KBM-7 (cell line): ENCODE measurements at places on chromosomes 6 and 20.
A peak's percentile ranks its signal among the peaks of the same experiment; 100 is the strongest.

- no peak for DNase-seq
Measured at GRCh38 chr20:42192321-42192720, 574.1 kb upstream of the CHD6 start.

DNA sequence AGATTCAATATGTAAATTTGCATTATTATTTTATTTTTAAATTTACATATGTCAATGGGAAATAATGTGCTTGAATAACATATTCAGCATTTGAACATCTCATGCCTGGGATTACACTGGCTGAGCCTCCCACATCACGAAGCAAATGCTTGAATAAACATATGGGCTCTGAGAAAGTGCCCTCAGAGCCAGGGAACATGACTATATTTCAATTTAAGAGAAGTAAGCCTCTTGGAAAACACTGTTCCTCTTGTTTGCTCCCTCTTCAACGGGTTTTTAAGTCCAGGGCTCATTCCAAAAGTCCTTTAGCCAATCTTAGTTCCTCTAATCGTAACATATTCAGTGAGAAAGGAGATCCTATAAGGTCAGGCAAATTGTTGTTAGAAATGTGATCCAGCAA lies 122.0 kb downstream of the GMPR start:
- no peak for DNase-seq

- no peak for DNase-seq
Measured at GRCh38 chr20:40785346-40785745, 96.3 kb upstream of the MAFB start.

- no peak for DNase-seq
Measured at GRCh38 chr6:9537381-9537780, 877.5 kb downstream of the TFAP2A start.

DNA sequence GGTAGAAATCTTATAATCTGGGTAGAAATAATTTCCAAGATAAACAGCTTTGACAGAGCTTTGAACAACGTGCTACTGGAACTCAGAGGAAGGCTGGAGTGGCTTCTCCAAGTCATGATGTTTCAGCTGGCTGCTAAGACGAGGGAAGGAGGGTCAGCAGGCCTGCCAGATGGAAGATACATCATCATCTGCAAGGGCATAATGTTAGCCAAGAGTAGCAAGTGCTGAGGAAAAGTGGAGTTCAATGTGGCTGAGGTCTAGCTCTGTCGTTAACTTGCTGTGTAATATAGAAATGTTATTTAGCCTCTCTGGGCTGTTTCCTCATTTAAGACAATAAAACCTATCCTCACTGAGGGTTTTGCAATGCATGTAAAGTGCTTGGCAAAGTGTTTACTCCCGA lies 35.1 kb downstream of the RGS17 start:
- DNase-seq, result no peak

- no peak for DNase-seq
Measured at GRCh38 chr20:59777814-59778575, 155.4 kb downstream of the SYCP2 start.

DNA sequence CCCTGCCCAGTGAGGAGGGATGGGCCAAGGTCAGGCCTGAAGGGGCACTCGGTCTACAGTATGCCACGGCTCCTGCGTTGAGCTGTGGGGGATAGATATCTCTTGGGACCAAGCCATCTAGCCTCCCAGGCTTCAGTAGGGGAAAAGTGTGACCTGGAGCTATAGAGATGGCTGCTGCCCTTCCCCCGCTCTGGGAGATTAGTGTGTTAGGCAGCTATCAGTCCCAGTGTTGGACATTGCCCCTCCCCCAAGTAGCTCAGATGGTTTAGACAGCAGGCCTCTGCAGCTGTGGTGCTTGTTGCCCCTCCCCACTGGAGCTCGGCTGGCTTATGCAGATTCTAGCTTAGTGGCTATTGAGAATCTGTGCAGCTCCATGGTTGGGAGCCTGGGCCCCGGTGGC lies 56.8 kb downstream of the KHDRBS2 start:
- DNase-seq, result no peak

DNA sequence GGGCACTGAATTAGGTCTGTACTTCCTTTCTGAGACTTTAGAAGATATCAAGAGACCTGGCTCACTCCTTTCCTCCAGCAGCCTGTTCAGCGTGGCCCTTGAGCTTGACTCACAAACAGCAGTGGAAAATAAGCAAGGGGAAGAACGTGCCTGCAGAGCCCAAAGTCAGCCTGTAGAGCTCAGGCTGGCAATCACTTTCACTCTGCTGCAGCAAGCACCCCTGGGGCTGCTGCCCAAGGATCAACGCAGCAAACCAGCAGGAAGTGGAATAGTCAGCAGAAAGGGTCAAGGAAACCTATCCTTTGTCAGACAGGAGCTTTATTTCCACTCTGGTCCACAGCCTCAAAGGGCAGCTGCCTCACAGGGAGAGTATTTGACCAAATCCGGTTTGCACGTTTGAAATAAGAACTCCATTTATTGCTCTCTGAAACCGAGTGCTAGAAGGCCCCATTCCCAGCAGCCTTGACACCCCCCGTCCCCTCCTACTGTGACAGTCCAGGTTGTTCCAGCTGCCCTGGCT lies 77.4 kb downstream of the PRDM1 start:
- peak; percentile 59 for DNase-seq

- peak; percentile 14 for DNase-seq
Measured at GRCh38 chr20:33076662-33077372, 2.6 kb upstream of the BPIFB4 start.

- DNase-seq, result no peak
Measured at GRCh38 chr20:24331939-24332338, 137.5 kb upstream of the SYNDIG1 start.

GRCh38 chr6:108738684-108739416 lies 109.4 kb upstream of the ARMC2 start:
- DNase-seq, result no peak

DNA sequence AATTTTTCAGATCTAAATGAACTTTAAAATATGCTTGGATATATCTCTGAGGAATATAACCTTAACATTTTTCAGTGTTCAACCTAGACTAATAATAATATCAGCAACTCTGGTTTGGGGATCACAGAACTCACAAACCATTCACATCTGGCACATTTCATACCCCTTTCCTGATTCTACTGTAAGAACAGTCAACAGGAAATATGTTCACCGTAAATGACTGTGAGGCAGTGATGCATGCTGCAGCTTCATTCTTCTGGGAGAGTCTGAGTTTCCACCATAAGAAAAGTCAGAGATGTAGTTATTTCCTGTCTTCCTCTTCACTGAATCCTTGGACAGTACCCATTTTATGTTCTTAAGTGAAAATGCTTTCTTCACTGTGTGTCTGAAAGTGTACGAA lies 134.2 kb upstream of the IFNGR1 start:
- peak; percentile 50 for DNase-seq

GRCh38 chr6:143700684-143701348 lies 23.1 kb downstream of the PHACTR2 start:
- DNase-seq, result no peak

GRCh38 chr20:62554214-62554897 lies 78.6 kb upstream of the GATA5 start:
- no peak for DNase-seq

GRCh38 chr20:49392745-49393144 lies 89.7 kb downstream of the KCNB1 start:
- no peak for DNase-seq

- DNase-seq, result no peak
Measured at GRCh38 chr20:961768-962167, 40.3 kb downstream of the RSPO4 start.

GRCh38 chr20:57616143-57616951 lies 3.9 kb downstream of the ZBP1 start:
- DNase-seq, result no peak

DNA sequence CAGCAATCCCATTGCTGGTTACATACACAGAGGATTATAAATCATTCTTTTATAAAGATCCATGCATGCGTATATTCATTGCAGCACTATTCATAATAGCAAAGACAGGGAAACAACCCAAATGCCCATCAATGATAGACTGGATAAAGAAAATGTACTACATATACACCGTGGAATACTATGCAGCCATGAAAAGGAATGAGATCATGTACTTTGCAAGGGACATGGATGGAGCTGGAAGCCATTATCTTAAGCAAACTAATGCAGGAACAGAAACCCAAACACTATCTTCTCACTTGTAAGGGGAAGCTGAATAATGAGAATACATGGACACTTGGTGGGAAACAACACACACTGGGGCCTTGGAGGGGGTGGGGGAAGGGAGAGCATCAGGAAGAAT lies 529.7 kb downstream of the TBC1D32 start:
- DNase-seq, result no peak

DNA sequence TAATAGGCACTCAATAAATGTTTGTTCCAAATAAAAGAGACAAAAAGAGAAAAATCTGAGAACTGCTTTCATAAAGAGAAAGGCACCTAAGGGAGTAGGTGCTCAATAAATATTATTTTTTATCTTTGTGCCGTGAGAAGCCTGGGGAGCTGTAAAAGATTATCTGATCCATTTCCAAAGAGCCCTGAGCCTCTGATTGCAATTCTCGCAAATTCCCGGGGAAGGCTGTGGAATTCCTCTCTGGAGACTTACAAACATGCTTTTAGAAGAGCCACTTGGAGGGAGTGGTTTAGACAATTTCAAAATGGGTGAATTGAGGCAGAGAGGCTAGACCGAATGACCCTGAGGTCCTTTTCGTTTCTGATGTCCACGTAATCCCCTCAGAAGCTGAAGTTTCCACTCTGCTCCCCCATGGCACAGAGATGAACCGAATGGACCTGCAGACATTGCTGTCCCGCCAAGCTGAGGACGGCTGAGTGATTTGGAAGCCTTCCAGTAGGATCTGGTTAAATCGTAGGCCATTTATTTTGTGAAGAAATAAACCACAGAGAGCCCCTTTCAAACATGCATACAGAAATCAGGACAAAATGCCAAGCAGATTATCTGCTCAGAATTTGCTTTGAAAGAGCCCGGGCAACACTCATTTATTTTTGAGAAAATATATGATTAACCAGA lies 77.8 kb downstream of the PKHD1 start:
- no peak for DNase-seq

DNA sequence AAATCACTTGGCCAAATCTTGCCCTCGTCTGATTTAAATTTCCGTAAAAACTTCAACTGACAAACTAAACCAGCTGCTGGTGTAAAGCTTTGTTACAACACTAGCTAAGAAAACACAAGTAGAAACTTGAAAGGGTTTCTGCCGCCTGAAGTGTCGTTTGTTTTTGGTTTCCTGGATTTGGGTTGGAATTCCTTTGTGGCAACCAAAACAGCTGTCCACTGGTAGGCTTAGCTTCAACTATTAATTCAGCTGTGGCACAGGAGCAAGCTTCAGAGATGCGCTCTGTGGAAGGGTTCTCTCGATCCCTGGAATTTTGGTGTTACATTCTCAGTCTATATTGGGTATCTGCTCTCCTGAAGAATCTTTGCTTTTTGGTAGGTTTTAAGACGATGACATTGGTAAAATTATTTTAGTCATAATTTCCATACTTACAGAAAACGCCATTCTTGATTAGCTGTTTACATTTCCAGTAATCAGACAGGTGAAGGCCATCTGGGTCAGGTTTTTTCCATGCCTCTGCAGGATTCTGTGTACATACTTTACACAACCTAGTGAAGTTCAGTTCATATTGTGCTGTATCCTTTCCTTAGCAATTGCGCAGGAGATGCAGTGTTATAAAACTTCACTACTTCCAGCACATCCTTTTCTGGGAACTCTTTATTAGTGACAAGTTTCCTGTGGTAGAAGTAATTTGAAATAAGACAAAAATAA lies 29.9 kb upstream of the SAMD3 start:
- no peak for DNase-seq

- no peak for DNase-seq
Measured at GRCh38 chr6:13405961-13406477, 77.7 kb upstream of the TBC1D7 start.

- peak; percentile 53 for DNase-seq
Measured at GRCh38 chr6:33018904-33019303, 9.5 kb upstream of the HLA-DOA start.

GRCh38 chr6:53833155-53833554 lies 38.4 kb downstream of the LRRC1 start:
- DNase-seq, result no peak

- DNase-seq, result no peak
Measured at GRCh38 chr6:155263373-155264063, at the start of gene CLDN20. TSS of gene CLDN20 (plus strand) at chr6:155264013. CDS start at chr6:155275720, 11,707 bp downstream.

DNA sequence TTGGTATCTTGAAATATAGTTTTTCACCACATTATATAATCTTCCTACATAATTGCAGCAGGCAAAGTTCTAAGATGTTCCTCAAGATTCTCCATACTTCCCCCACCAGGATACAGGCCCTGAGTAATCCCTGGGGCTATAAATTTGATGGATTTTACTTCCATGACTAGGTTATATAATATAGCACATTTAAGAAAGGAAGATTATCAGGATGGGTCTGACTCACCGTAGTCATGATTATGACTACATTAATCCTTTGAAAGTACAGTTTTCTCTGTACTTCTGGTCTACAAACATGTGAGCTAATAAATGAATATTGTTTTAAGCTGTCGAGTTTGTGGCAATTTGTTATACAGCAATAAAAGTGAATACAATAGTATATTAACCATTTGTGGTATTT lies 122.5 kb downstream of the MACROD2 start:
- no peak for DNase-seq

DNA sequence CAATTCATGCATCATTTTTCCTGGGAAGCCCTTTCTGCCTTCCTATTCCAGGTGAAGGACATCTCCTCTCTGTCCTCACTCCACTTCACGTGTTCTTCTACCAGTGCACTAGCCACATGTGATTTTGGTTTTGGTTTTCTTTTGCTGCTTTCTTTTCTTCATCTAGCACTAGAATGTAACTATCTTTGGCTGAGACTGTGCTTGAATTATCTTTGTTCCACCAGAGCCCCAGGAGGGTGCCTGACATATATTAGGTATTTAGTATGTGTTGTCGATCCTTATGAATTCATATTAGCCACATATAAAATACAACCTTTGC lies 79.9 kb downstream of the VGLL2 start:
- no peak for DNase-seq

- no peak for DNase-seq
Measured at GRCh38 chr20:57470212-57470522, 54.8 kb downstream of the CTCFL start.

DNA sequence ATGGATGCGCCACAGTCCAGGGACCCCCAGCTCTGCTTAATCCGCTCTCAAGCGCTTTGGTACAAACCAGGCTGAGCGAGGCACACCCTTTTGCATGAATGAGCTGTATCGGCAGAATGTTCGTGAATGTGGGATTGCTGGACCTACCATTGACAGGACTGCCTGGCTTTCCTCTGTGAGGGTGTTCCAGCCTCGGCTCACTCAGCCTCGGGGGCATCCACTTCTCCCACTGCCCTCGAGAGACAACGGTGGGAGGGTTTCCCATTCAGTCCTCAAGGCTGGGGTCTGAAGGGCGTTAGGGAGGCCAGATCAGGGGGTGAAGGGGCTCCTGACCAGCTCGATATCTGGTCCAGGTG lies 17.4 kb downstream of the MDFI start:
- no peak for DNase-seq

DNA sequence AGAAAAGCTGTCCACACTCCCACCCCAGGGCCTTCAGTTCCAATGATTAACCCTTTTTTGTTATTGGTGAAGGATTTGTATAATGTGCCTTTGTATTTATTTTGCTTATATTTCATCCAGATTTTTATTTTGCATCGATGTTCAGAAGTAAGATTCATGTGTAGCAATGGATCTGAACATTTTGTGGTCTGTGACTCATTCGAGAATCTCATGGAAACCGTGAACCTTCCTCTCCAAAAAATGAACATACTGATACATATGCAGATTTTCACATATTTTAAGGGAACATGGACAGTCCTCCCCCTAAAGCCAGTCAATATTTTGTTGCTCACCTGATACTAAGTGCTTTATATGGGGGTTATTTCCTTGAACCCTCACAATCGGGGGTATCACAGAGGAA lies 421.8 kb upstream of the SOX4 start:
- DNase-seq, result no peak

- DNase-seq, result no peak
Measured at GRCh38 chr6:160315310-160315709, 32.9 kb upstream of the SLC22A3 start.

- no peak for DNase-seq
Measured at GRCh38 chr6:40371621-40372020, 215.5 kb downstream of the LRFN2 start.
